ENCODE measurements at places on chromosomes 1 and 21.

DNA sequence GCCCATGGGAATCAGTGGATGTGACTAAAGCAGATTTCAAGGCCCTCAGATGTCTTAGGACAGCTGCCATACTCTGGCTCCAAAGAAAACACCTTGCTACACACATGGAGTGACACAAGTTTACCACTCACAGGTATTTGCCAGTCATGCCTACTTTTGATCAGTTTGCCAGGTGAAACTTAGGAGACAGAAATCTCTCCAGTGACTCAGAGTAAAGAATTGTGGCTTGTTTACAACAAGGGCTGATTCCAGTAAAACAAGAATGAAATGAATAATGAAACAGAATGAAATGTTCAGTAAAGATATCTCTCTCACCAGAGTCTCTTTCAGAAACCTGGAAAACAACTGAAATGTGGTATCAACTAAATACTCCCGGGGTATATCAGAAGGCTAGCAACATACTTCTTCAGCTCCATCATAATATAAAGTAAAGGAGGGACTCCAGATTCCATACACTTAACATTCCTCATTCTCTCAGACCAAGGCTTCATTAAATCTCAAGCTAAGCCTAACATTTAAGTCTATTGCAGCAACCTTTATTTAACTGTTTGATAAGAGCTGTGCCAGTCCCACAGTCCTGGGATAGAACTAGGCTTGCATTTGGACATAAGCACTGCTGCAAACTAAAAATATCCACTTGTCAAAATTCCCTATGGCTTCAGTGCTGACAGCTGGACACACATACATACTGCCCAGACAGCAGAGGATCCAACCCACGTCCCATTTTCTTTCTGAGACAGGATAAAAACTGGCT lies 143.3 kb downstream of the SIPA1L2 start:
- no peak for DNase-seq

DNA sequence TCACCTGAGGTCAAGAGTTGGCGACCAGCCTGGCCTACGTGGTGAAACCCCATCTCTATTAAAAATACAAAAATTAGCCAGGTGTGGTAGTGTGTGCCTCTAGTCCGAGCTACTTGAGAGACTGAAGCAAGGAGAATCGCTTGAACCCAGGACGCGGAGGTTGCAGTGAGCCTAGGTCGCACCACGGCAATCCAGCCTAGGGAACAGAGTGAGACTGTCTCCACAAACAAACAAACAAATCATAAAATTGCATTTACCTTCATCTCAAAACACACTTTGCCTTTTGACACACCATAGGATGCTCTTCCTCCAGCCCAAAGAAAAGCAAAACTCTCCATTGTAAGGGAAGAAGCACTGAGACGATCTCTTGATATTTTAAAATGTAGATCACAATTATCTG lies 4.3 kb downstream of the HNRNPU start:
- DNase-seq = no peak

DNA sequence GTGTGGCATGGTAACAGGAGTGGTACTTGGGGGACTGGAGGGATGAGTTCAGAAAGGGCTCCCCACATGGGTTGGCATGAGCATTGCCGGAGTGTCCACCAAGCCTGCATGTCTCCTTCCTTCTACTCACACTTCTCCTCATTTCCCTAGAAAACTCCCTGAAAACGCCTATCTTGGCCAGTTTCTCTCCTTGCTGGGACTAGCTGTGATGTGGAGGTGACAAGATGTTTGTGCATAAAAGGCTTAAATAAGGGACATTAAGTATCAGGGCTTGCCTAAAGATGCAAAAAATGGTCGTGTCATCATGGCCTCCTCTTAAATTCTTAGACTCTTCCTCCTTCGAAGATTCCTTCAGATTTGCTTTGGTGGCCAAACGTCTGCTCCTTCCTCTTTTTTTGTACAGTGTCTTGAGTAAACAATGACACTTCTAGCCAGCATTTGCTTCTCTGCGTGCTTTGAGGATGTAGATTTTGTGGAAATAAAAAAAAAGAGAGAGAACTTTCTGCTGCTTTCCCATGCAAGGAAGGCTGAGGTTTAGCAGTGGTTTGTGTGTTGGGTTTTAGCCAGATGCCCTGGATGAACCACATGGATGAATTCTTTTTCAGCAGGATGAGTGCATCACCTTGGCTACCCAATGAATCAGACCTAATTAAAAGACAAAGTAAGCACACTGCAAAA lies 239.1 kb upstream of the IRF2BP2 start:
- no peak for DNase-seq

- no peak for DNase-seq
These were observed 110.7 kb downstream of the SLC25A24 start for GRCh38 chr1:108089477-108089876.

DNA sequence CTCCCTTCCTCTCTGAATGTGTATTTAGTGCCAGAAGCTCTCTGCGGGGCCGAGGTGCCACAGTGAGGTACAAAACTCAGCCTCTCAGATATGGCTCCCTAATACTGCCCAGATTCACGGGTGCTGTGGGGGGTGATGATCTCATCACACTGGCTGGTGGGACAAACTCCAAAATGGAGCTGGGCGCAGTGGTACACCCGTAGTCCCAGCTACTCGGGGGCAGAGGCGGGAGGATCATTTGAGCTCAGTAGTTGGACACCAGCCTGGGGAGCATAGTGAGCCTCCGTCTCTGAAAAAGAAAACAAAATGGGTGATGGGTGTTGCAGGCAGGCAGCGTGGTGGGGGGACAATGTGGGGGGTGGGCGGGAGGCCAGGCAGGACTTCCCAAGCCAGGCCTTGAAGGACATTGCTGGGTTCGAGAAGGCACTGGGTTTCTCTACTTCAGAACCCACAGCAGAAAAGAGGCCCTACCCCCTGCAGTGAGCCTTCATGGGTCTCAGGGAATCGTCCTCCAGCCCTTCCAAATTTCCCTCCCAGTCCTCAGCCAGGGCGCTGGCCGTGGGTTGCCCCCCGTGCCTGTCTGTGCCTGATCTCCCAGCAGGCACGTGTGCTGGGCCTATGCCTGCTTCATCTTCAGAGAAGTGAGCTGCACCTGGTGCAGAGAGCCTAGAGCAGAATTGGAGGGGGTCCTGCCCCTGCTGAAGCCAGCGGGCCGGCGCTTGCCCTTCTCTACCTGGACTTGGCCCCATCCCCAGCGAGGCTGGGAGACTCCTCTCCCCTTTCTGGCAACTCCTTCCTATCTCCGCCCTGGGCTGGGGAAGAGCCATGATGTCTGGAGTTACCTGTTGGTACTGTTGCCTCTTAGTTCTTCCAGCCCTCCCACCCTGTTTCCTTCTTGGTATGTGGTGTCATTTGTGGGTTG lies 14.0 kb downstream of the H6PD start:
- no peak for DNase-seq

DNA sequence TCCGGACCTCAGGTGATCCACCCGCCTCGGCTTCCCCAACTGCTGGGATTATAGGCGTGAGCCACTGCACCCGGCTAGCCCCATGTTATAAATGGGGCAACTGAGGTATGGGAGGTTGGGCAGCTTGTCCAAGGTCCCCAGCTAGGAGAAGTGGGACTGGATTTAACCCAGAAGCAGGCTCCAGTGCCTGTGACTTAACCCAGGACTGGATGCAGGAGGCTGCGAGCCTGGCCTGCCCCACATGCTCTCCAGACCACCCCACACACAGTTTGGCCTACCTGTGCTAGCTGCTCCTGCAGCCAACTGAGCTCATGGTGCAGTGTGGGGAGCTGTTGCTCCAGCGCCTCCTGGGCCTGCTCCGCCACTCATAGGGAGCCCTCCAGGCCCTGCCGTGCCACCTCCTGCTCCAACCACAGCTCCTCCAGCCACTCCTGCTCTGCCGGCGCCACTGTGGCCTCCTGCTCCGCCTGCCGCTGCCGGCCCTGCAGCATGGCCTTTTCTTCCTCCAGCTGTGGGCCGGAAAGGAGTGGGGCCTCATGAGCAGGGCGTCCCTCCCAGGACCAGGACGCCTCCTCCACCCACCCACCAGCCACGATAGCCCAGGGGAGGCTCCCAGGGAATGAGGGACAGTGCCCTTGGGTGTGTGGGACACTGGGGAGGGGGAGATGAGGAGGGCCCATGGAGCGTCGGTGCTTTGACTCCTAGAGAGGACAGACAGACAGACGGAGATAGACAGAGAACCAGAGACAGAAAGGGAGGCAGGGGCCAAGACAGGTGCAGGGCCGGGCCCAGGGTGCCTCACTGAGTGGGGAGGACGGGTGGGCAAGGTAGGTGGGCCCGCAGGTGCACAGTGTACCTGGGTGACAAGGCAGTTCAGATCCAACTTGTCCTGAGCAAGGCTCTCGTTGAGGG lies 12.4 kb upstream of the NBPF1 start:
- DNase-seq = no peak

DNA sequence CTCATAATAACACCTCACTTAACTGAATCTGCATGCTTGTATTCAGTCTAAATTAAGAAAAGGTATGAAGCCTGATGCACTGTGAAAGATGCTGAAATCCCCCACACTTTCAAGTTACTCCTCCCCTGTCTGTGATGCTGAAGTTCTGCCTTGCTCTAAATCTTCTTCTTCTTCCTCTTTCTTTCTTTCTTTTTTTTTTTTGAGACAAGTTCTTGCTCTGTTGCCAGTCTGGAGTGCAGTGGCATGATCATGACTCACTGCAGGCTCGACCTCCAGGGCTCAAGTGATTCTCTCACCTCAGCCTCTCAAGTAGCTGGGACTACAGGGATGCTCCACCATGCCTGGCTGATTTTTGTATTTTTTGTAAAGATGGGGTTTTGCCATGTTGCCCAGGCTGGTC lies 231.0 kb upstream of the B3GALT2 start:
- DNase-seq = no peak

- no peak for DNase-seq
These were observed 258.5 kb downstream of the TRABD2B start for GRCh38 chr1:47738560-47739182.

GRCh38 chr1:153100245-153100644 lies 5.9 kb upstream of the SPRR2E start:
- DNase-seq = no peak

DNA sequence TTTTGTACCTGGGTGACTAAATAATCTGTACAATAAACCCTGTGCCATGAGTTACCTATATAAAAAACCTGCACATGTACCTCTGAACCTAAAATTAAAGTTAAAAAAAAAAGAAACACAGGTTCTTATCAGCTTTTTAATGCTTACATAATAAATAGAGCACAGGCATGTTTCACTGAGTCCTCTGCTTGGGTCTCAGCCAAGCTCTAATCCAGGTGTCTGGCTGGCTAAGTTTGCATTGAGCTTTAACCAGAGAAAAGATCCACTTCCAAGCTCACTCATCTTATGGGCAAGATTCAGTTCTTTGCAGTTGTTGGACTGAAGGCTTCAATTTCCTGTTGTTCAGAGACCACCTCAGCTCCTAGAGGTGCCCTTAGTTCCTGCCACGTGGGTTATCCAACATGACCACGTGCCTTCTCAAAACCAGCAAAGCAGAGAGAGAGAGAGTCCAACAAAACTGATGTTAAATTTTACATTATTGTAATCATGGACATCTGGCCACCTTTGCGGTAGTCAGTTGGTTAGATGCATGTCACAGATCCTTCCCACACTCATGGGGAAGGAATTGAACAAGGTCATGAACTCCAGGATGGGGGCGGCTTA lies 68.2 kb upstream of the TMPRSS2 start:
- no peak for DNase-seq

DNA sequence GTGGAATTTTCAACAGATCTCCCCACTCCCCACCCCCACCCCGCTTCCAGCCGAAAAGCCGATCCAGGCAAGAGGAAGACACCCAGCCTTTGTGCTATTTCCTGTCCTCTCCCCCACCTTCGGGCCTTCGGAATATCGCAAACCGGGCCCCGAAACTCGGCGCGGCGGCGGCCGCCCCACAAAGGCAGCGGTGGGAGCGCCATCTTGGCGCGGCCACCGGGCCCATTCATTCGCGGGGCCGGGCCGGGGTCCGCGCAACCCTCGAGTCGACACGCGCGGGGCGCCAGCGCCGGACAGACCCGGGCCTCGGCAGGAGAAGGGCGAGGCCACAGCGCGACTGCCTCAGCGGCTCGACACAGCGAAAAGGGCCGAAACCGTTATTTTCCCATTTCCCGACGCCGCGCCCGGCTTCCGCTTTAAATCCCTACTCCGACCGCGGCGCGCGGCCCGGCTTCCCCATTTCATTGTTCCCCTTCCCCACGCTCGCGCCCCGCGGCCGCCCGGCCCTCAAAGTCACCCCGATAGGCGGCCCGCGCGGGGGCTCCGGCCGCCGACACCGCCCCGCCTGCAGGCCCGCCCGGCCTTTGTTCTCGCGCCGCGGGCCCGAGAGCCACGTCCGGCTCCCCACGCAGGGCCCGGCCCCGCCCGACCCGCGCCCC lies 911 bp downstream of the GNB1 start:
- DNase-seq = no peak

DNA sequence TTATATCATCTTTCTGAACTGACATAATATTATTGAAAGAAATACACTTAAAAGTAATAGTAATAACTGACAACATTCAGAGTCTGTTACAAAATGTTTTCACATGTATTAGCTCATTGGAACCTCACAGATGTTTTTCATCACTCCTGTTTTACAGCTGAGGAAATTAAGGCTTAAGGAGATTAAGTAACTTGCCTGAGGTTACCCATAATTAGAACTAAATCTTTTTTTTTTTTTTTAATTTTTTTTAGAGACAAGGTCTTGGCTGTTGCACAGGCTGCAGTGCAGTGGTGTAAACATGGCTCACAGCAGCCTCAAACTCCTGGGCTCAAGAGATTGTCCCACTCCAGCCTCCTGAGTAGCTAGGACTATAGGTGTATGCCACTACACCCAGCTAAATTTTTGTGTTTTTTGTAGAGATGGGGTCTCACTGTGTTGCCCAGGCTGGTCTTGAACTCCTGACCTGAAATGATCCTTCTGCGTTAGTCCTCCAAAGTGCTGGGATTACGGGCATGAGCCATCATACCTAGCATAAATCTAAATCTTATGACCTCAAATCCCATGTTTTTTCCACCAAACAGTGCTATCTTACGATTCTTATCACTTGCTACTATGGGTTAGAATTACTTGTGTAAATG lies 64.7 kb upstream of the MACF1 start:
- DNase-seq = no peak

DNA sequence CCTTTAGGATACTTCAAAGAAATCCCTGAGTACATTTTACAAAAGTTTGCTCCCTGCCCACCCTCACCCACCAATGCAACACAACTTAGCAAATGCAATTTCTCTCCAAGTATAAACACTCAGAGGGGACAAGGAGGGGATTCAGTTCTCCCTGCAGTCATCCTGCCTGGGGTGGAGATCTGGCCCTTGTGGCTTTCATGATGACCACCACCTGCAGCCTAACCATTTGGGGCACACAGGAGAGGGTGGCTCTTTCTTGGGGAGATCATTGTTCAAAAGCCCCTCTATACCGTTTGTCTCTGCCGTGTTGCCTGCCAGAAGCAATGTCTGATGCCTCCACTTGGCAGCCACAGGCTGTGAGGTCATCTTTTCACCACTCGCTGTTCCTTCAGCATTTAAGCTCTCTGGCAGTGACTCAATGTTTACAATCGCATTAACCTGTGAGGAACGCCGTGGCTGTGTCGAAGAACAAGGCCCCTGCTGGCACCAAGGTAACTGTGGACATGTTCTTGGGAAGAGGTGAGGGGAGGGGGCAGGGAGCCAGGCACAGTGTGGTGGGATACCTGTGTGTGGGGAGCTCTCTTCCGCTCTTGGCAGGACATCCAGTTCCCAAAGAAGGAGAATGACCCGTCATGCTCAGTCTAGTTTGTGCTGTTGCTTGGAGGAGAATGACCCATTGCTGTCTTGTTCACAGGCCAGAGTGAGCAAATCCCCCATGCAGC lies 103.9 kb upstream of the DUSP10 start:
- DNase-seq = no peak

Data from iPS DF 6.9 (cell line).